Skin of body (tissue), 3 donors: ENCODE measurements at places on chromosomes 1 and 21.

GRCh38 chr1:178768423-178768822 is 43.4 kb downstream of the RALGPS2 start:
- no peak for DNase-seq

DNA sequence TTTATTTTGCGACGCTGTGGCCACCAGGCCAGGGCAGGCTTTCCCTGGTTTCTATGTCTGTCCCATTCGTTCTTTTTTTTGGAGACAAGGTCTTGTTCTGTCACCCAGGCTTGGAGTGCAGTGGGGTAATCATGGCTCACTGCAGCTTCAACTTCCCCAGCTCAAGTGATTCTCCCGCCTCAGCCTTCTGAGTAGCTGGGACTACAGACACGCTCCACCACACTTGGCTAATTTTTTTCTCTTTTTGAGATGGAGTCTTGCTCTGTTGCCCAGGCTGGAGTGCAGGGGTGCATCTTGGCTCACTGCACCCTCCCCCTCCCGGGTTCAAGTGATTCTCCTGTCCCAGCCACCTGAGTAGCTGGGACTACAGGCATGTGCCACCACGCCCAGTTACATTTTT is 43.4 kb upstream of the WNT4 start:
- no peak for DNase-seq

DNA sequence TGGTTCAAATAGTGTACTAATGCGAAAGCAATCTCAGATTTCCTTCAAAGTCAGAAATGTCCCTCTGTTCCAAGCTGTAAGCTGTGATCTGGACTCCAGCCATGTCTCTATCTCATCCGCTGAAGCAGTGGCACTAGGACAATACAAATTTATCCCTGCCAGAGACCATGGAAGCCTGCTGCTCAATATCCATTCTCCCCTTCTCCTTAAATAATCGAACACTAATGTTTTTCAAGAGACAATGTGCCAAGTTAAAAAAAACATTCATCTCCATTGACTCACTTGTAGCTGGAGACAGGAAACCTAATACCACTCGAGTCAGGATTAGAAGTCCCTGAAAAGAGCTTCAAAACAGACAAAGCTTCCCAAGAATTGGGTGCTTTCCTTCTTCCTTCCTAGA is 38.5 kb upstream of the PGBD5 start:
- no peak for DNase-seq

DNA sequence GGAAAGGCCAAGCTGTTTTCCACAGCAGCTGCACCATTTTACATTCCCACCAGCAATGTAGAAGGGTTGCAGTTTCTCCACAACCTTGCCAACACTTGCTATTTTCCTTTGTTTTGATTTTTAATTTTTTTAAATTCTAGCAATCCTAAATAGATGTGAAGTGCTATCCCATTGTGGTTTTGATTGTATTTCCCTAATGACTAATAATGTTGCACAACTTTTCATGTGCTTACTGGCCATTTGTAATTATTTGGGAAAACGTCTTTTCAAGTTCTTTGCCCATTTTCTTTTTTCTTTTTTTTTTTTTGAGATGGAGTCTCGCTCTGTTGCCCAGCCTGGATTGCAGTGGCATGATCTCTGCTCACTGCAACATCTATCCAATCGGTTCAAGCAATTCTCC is 53.9 kb downstream of the VCAM1 start:
- no peak for DNase-seq

- DNase-seq: no peak
Observed at GRCh38 chr1:31932491-31933316, 5.5 kb downstream of the PTP4A2 start.

- DNase-seq: no peak
Observed at GRCh38 chr1:16433030-16433429, 4.2 kb downstream of the SPATA21 start.

DNA sequence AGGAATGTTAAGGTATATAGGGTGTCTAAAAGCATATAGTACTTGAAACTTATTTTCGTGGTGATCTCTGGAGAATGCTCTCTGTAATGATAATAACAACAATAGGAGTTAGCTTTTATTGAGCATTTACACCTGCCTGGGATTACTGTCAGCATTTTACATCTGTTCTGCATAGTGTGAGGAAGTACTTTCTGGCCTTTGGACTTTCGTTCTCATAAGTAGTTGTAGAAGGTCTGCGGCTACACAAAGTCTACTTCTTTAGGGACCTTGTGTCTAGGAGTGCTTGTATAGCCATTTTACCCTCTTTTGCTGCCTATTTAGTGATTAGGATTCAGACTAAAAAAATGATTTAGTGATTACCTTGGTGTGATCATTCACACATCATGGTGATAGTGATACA is 103.6 kb upstream of the GPR52 start:
- no peak for DNase-seq

GRCh38 chr21:20581361-20581760 is 416.8 kb upstream of the NCAM2 start:
- DNase-seq: no peak

GRCh38 chr21:45226540-45227326 is 61.0 kb downstream of the POFUT2 start:
- DNase-seq: no peak

- DNase-seq: peak; percentile 58
Observed at GRCh38 chr21:18468790-18469189, 65.2 kb upstream of the TMPRSS15 start.

- DNase-seq: no peak
Observed at GRCh38 chr1:197619008-197619640, 156.2 kb downstream of the DENND1B start.

GRCh38 chr1:30058970-30059369 is 664.4 kb downstream of the MATN1 start:
- no peak for DNase-seq

DNA sequence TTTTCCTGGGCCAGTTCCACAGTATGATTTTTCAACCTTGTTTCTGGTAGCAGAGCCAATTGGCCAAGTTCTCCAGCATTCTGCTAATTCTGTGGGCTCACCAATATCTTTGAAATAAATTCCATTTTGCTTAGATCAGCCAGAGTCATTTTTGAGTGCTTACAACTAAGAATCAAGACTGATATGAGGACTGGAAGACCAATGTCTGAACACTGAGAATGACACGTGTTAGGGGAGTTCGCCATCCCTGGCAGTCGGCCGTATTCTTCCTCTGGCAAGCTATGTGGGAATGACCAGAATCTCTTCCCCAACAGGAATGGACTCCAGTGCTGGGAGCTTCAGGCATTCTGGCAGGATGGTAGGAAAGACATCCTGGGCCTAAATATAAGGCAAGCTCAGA is 4.9 kb upstream of the TENT5C start:
- no peak for DNase-seq

- DNase-seq: no peak
Observed at GRCh38 chr1:106517224-106517623, 539.2 kb upstream of the PRMT6 start.

DNA sequence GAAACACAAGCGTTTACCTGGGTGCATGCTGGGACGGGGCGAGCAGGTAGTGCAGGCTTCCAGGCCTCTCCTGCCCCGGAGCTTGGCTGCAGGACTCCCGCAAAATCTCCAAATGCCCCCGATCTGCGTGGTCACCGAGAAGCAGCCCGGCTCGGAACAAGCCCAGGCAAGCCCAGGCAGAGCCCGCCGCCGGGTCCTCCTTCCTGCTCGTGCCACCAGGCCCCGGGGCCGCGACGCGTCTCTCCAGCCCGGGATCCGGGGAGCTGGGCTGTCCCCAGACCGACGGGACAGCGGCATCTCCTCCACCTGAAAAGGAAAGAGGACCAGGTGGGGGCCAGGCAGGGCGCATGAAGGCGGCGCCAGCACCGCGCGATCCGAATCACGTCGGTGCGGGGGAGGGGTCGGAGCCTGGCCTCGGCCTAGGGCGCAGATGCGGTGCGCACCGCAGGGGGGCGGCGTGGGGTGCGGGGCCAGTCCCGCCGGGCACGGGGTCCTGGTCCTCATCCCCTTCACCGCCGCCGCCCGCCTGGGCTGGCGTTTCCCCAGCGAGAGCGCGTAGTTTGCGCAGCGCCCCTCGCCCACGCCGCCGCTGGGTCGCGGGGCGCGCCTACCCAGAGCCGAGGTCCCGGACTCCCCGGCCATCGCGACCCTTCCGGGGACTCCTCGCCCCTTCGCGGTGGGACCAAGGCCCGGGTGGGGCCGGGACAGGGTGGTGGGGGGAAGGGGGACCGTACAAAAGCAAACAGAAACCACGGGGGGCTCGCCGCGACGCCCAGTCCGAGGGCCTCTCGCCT is 52.4 kb upstream of the H6PD start:
- no peak for DNase-seq

DNA sequence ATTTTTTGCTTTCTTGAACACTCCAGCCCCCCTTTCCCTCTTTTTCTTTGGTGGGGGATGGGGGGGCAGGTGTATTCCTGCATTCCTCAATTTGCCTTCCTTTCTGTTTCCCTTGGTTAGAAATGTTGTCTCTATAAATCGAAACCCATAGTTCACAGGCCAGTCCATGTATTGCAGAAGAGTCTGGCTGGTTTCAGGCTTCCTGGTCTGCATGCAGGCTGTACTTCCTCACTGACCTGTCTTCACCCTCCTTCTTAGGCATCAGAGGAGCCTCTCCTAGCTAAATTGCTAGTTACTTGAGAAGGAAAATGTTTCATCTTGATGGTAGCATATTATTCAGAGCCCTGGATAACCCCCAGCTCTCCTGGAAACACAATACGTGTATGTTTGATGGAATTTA is 140.0 kb downstream of the SPATA46 start:
- DNase-seq: no peak

DNA sequence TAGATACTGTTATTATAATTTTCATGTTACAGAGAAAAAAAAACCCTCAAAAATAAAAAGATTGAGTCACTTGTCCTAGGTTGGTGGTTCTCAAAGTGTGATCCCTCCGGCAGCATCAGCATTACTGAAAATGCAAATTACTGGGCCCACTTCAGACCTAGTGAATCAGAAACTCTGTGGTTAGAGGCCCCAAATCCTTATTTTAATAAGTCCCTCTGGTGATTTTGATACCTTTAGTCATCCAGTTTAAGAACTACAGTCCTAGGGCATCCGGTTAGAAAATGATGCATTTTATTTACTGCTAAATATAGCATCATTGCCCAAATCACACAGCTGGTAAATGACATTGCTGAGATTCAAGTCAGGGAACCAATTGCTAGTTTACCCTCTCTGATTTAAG is 203.7 kb upstream of the RUNX1 start:
- no peak for DNase-seq

DNA sequence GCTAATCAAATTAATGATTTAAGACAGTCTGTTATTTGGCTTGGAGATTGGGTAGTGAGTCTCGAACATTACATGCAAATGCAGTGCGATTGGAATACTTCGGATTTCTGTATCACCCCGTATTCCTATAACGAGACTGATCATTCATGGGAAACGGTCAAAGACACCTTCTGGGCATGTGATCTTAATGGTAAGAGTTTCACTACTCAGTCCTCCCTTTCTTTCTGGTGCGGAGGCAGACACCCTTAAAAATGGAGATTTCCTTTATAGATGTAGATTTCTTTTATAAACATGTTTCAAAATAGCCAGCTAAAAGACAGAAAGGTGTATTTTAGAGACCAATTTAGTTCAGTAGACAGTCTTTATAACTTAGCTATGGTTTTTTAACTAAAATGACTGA is 74.4 kb downstream of the HS2ST1 start:
- no peak for DNase-seq

DNA sequence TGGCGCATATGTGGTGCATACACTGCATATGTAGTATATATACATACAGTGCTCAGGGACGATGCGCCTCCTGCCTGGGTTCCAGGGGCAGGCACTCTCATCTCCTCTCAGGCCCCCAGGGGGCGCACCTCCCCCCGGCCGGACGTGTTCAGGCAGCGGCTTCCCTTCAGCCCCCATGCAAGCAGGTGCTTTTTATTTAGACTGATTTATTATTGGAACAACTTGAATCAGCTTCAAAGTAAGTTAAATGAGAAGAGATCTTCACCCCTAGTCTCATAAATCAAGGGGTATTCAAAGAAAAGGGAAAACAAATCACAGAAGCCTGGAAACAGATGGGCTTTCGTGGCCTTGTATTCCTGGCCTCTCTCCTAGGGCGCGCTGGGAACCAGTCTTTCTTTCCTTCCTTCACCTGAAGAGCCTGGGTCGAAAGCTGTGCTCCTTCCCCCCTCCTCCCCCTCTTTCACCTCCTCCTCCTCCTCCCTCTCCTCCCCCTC is 64.6 kb downstream of the UBIAD1 start:
- no peak for DNase-seq

- peak; percentile 5 for DNase-seq
Observed at GRCh38 chr21:14382486-14382834, 486 bp downstream of the HSPA13 start.

- DNase-seq: no peak
Observed at GRCh38 chr1:185774394-185774793, 40.2 kb downstream of the HMCN1 start.

DNA sequence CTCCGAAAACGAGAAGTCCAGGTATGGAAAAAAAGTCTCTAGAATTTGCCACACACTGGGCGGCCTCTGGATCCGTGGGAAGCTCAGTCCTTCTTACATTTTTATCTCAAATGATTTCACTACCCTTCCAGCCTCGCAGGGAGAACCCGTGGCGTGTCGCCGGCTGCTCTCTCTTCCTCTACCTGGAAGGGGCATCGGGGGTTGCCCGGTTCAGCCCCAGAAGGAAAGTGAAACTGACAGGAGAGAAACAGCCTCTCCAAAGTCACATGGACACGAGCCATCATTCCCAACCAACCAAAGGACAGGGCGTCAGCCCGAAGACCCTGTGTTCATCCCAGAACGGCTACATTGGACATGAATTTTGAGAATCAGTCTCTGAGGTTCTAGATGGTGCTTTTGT is 182.5 kb downstream of the ADSS2 start:
- no peak for DNase-seq

- no peak for DNase-seq
Observed at GRCh38 chr1:14955402-14955801, 198.1 kb upstream of the TMEM51 start.

- no peak for DNase-seq
Observed at GRCh38 chr1:214404154-214404553, 123.2 kb downstream of the SMYD2 start.

DNA sequence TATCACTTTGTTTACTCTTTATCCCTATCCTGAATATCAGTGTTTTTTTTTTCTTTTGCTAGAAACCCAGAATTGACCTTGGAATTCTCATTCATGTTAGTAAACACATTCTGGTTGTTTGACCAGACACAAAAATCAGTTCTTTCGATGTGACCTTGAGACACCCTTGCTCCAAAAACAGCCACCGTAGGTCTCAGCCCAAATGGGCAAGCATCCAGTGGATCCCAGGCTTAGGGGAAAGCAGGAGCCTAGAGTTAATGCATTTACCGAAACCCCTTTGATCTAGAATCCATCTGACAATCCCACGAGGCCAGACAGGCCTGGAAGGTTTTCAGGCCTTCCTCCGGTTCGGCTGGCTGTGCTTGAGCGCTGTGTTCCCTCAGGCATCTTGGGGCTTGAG is 47.6 kb downstream of the IRF2BP2 start:
- no peak for DNase-seq

DNA sequence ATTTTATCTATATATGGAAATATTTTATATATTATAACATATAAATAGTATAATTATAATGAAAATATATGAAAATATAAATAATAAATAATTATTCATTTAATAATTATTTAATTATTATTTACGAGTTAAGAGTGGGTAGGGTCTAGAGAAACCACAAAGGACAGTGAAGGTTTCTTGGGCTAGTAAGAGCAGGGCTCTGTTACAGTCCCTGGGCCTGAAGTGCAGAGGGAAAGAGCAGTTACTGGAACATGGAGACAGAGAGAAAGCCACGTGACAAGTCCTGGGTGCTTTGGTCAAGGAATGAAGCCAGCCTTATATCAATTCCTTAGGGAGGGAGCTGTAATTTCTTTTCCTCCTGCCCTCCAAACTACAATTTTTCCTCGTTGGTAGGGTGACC is 117.2 kb upstream of the OLIG2 start:
- DNase-seq: no peak

GRCh38 chr1:226001963-226002666 is 3.0 kb upstream of the SDE2 start:
- DNase-seq: peak; percentile 77
